Substantia nigra (tissue), 51 donors: ENCODE measurements at places on chromosomes 3 and 15.

DNA sequence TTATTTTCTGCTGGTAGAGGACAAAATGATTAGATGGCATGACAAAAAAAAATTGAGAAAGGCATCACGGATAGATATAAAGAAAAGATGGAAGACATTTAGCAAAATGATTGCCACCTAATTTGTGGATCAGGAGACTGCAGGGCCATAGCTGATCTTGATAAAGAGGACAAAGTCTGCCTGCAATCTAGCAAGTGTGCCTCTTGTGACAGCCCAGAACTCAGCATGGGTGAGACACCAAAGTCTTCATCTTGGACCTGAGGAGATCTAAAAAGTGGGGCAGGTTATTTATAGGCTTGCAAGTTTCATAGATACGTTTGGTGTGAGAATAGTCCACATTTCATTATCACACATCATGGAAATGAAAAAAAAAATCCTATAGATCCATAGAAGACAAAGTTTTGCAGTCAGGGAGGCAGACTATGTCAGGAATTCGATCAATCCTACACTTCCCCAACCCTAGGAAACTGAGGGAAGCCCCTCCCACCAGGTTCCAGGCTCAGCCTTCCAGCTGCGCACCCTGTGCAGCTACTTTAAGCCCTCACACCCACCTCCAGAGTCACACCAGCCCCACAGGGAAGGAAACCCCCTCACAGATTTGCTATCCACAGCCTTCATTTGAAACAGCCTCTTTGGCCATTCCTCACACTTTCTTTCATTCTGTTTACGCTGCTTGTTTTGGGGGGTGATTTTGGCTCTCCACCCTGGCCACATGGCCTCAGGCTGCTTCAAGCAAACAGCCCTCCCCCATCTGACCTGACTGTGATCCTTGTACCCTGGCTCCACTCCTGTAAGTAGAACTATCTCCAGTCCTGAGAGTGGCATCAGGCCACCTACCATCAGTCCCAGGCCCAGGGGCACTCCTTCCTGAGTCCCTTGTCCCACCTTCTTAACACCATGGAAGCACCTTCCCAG lies 28.1 kb upstream of the KLHL6 start:
- DNase-seq = no peak

DNA sequence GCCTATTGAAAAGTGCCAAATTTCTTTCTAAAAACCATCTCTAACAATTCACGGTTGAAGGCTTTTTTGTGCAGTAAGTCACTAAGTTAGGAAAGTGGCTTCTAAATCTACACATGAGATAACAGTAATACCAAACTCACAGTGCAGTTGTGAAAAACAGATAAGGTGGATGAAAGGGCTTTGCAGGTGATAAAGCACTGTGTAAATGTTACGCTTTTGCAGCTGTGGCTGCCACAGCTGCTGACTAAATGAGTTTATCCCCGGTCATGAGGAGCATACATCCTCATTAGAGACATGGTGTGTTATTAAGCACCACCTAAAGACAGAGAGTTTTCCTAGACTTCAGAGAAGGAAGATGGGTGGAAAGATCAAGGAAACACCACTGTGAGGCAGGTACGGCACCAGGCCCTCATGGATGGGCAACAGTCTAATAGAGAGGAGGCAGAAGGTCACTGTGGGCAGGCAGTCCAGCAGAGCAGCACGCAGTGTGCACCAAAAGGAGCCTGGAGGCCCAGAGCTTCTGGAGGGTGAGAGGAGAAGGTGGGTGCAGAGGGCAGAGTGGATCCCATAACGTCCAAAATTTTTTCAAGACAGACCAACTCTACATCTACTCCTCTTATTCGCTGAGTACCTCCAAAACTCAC lies 68.5 kb downstream of the FMN1 start:
- no peak for DNase-seq

DNA sequence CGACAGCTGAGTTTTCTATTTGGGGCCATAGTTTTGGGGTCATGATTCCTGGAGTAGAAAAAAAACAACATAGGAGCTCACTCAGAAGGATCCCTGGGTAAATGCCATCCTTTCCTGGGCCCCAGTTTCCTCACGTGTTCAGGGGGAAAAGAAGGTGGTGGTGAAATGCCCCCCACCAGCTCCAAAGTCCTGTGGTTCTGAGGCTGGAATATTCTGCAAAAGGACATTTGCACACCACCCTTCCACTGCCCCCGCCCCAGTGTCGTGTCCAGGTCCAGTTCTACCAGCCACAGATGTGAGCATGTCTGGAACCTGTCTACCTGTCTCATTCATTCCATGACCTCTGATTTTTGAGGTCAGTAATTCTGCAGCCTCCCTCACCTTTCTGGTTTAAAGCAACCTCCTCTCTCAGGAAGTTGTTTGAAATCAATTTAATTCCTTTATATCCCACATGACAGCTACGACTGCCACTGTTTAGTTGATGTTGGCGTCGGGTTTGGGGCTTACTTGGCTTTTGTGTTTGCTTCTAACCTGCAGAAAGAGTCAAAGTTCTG lies 82.1 kb downstream of the SMAD3 start:
- DNase-seq = no peak

- DNase-seq = no peak
Observed at GRCh38 chr15:38623744-38624143, 59.1 kb upstream of the RASGRP1 start.

DNA sequence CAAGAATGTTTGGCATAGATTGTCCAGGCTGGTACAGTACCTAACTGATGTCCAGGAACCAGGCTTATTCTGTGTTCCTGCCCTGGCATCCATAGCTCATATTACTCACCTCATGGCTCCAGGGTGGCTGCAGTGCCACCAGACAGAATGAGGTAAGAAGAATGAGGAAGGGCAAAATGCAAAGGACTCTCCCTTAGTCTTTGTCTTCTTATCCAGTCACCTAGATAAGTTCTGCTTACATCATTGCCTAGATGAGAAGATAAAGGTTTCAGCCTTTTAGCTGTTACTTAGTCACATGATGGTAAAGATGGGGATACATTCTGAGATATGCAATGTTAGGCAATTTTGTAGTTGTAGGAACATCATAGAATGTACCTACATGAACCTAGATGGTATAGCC lies 45.8 kb downstream of the CHP1 start:
- DNase-seq = no peak

DNA sequence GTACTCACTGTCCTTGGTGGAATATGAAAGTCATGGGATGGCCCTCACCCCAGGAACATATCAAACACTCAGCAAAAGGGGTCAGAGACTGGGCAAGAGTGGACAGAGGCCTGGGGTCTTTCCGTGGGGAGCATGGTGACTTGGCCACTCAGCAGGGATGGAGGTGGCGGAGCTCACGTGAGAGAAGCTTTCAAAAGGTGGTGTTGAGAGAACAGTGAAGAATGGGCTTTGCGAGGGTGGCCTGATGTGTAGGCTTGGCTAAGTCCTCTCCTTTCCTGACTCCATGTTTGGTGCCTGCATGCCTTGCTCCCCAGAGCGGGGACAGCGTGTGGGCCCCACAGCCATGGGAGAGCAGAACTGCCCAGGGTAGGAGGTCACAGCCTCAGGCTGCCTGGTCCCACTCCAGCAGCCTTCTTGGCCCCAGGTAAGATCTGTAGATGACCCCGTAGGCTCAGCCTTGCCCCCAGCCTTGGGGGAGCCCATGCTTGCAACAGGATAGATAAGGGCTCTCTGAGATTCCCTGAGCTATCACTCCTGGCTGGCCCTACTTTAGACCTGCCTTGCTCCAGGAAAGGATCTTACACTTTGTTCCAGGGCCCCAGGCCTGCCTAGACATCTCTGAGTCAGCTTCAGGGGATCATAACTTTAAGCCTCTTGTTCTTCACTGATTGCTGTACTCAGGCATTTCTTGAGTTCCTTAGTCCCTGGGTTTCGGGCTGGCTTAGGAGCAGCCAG lies 17.0 kb downstream of the RPLP1 start:
- DNase-seq = no peak

- no peak for DNase-seq
Observed at GRCh38 chr3:129686941-129687340, 80.5 kb upstream of the PLXND1 start.

DNA sequence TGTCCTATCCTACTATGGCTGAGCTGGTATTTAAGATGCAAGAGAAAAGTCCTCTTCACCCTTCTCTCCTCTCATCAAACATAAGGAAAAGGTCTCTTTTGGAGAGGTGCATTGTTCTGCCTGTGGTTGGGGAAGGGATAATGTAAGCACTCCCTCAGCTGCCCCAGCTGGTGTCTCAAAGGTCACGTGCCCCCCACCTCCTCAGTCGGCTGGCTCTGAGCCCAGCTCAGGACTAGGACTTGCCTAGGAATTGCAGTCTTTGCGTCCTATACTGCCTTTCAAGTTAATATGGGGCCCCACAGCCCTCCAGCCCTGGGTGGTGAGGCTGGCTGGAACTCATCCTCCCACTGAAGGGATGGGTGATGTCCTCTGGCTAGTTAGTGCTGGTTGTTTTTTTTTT lies 29.7 kb downstream of the OR4F15 start:
- no peak for DNase-seq

DNA sequence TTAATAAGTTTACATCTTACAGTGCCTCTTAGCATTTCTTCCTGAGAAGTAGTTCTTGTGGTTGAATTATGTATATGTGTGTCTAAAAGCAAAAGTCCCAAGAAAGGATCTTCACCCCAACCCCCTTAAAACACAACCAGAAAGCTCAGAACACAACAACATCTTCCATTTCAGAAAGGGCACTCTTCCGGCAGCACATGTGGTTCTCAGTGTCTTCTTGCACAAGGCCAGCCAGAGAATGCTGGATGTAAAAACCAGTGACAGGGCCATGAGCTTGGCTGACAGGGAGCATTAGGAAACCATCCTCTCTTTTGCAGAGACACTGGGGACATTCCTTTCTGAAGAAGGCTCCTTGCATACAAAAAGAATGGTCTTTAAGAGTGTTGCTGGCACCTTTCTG lies 45.0 kb downstream of the EEFSEC start:
- DNase-seq = no peak

DNA sequence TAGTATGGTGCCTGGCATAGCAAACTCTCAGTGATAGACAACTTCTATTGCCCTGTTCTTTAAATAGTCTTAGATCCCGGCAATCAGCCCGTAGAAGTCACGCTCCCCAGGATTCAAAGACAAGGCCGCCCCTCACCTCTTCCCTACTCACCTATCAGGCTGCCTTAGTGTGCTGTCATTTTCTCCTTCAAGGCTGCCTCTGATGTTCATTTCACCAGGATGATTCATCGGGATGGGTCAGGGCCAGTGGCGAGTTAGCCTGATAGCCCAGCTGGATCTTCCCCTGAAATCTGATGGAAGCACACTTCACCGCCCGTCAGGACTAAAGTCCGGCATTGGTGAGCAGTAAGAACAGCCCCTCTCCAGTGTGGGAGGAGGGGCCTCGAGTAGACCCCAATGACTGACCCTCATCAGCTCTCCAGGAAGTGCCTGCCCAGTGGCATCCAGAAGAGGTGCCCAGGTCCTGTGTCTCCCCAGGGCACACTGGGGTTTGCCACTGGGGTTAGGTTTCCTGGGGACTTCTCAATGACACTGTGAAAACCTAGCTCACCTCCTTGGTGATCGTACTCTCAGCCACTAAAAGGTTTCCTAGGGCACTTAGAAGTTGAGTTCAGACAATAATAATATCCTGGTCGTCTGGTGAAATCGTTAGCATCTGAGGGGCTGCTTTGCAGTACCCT lies 37.5 kb downstream of the TPM1 start:
- DNase-seq = no peak

- no peak for DNase-seq
Observed at GRCh38 chr3:58299839-58300516, 6.1 kb upstream of the RPP14 start.

DNA sequence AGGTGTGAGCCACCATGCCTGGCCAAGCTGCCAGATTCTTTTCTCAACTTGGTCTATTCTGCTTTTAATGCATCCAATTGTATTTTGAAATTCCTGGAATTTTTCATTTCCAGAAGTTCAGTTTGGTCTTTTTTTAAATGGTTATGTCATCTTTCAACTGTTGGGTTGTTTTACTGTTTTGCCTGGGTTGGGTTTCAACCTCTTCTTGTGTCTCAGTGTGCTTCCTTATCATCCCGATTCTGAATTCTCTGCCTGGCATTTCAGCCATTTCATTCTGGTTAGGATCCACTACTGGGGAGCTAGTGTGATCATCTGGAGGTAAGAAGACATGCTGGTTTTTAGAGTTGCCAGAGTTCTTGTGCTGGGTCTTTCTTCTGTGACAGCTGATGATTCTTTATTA lies 61.5 kb downstream of the LRRC49 start:
- no peak for DNase-seq

DNA sequence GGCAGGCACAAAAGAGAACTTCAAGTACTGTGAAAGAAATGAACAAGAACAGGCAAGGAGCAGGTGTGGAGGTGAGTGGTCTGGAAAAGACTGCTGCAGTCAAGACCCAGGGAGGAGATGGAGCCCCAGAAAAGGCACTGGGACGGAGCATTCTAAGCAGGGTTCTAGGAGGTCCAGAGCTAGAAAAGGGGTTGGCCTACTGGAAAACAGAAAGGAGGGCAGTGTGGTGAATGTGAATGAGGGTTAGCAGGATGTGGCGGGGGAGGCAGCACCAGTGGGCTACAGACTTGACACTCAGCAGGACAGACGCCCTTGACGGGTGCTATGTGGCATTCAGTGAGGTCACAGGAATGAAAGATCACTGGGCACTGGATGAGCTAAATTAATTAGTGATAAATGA lies 75.7 kb downstream of the SENP2 start:
- DNase-seq = no peak

DNA sequence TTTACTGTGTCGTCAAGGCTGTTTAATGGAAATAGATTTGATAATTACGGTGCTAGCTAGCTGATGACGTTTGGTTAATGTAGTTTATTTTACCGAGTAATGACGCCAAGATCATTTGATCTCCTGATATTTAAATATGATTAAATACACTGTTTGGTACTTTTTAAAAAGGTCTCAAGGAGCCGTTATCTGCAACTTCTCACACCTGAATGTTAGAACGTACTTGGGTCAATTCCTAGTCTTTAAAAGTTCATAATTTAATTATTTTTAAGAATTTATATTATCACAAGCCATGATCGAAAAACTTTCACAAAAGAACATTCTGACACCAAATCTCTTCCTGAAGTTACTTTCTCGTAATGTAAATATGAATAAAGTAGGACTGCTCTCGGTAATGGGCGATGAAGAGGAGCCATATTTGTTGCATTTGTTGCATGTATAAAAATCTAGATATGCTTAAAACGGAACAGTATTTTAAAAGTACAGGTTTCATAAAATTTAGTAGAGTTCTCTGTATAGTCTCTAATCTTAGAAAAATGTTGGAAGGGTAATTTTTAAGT lies 16.2 kb upstream of the CHD2 start:
- no peak for DNase-seq

DNA sequence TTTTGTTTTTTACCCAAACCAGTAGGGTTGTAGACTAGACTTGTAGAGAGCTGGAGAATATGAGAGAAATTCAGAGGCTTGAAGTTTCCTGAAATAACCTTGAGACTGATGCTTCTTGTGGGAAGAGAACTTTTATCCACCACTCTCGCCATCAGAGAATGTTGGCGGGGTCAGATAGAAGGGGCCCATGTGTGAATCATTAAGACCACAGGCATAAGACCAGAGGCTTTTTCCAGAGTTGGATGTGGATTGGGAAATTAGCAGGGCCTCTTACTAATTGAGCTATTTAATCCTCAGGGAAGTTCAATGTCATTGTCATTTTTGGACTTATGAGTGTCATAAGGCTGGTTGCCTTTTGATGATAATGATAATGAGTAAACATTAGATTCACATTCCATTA lies 246.9 kb upstream of the THRB start:
- no peak for DNase-seq
